ENCODE measurements at places on chromosomes 2 and 18.

GRCh38 chr2:160015746-160016145 is 46.7 kb downstream of the PLA2R1 start:
- DNase-seq = no peak

DNA sequence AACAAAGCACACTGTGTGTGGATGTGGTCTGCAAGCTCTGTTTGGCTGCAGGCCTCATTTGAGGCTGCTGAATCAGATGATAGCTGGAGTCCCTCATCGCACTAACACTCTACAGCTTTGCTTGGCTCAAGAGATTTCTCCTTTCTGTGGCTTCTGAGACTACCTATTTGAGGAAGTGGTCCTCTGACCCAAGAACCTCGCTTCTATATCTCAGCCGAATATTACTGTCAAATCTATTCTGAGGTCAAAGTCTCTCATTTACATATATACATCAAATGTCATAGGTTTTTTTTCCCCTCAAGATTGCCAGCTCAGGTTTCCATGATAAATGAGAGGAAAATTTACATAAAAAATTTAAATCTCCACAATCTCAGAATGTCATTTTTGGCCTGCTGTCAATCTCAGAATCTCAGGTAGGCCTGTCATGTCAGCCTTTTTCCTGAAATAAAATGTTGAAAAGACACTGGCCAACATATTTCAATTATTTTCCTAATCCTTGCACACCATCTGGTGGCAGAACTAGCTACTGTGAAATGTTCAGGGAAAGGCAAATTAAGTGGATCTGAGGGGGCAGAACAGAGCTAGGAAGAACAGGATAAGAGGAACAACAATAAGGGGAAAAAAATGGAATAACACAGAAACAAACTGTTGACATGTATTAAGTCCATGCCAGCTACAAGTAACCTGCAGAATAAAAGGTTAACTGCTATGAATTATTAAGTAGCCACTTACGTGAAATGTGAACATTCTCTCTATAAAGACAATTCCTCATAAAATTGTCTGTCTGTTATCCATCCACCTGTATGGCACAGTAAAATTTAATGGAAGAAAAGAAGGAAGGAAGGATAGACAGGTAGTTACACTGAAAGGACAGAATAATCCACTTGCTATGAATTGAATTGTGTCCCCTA is 39.3 kb downstream of the AP1S3 start:
- DNase-seq = peak; percentile 37

DNA sequence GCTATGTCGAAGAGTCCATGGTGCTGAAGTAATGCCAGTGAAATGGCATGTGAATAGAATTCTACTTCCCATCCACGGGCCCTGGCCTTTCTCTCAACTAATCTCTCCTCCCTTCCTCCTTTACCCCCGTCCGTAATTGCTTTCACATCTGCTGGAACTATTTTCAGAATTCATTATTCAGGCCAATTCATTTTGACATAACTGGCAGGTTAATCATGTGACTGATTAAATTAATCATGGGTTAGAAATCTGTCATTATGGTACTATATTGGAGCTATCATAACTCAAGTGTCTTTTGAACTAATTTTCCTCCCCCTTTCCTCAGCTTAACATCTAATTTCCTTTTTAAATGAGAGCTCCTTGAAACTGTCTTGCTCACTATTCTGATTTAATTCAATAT is 66.9 kb downstream of the ZDBF2 start:
- DNase-seq = no peak

GRCh38 chr18:73717570-73717969 is 430.1 kb downstream of the FBXO15 start:
- DNase-seq = no peak

DNA sequence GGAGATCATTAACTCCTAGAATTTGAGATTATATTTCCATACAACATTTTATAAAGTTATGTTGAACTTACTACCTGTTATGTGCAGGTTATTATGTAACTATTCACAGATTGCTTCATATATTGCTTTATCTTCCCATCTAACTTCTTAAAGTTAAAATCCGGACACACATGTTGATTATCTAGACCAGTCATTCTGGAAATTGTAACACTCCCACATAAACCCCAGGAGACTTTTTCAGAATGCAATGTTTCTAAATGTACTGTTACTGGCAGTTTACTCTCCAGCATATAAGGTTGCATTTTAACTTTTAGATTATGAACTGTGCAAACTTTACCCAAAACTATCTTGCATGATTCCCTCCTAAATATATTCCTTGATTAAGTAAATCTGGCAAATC is 70.5 kb upstream of the FAM117B start:
- DNase-seq = no peak

DNA sequence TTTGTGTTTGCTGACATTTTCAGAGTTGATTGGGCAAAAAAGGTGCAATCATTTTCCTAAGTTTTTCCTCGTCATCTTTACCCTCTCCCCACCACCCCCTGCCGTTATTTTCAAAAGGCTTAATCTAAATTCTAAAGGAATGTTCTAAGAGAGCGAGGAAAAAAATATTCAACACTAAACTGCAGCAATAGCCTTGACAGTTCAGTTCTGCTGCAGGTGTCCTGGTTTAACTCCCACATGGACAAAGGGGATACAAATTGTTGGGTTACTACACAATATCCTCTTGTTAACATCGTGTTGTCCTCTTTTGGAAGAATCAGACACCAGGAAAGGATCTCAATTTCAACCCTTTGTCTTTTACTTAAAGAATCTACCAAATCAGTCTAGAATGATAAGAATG is 696.5 kb downstream of the NRXN1 start:
- DNase-seq = no peak

GRCh38 chr18:3248658-3249359 is 1.2 kb downstream of the MYL12A start:
- DNase-seq = no peak

DNA sequence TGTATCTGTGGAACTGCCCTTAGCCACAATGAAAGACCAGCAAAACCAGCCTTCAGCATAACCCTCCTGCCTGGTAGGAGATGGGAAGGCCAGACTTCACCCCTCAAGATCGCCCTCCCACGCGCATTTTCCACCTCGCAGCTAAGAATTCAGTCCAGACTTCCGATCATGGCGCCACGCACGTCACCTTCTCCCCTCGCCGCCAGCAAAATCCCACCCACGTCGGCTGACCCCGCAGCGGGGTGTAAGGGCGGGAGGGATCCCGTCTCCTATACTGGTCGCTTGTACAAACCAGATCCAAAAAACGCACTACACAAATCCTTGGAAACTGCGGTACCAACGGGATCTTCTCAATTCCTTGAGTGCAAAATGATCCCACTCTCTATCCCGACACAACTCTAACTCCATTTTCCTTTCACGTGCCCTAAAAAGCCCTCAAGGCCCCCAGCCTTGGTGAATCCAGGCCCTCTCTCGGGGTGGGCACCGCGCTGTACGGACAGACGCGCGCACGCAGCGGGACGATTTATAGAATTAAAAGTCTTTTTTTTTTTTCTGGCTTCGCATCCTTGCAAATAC is 1.0 kb upstream of the BMPR2 start:
- no peak for DNase-seq

DNA sequence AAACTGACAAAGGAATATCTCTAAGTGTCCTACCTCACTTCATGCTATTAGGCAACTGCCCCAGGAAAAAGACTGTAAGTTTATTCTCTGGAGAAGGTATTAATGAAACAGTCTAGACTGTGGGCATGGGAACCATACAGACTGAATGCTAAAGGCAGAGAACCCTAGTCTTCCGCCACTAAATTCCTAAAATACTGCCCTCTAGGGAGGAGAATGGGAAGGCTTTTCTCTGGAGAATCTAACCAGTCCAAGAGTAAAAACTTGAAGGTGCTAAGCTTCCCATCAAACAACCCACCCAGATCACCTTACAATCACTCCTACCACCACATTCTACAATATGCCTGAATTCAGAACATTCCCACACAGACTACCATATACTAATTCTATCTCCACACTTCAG is 3.4 kb downstream of the SRBD1 start:
- DNase-seq = no peak

- DNase-seq = no peak
Observed at GRCh38 chr18:24120676-24121075, 18.2 kb upstream of the CABYR start.

GRCh38 chr2:150188177-150188576 is 299.3 kb downstream of the RND3 start:
- DNase-seq = no peak

DNA sequence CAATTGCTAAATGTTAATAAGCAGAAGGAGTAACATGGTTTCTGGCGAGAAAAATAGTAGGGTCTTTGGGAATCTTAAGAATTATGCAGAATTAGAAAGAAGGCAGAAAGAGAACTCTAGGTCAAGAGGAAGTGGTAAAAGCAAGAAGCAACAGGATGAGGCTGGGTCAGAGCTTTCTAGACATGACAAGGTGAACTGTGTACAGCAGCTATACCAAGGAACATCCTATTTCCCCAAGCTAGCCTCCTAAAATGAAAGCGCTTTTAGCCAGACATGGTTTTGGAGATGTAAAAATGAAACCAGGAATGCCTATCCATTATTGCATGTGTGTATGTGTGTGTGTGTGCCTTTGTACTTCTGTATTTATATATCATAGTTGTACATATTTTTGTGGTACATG is 42.3 kb upstream of the STAT1 start:
- DNase-seq = no peak

DNA sequence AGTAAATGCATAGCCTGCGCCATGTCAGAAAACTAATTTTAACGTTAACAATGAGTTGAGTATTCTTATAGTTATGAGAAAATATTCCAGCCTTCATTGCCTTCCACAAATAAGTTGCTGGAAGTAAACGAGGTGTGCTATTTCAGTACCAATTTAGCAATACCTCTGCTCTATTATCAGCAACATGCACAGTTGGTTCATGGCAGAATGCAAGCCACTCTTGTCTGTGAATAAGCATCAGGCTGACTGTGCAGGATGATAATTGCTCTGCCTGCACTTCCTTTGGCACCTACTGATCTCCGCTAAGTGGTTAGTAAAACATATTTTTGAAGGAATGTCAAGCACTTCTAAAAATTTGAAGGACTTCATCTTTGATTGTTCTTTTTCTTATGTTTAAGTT is 261.9 kb upstream of the SIX3 start:
- no peak for DNase-seq

DNA sequence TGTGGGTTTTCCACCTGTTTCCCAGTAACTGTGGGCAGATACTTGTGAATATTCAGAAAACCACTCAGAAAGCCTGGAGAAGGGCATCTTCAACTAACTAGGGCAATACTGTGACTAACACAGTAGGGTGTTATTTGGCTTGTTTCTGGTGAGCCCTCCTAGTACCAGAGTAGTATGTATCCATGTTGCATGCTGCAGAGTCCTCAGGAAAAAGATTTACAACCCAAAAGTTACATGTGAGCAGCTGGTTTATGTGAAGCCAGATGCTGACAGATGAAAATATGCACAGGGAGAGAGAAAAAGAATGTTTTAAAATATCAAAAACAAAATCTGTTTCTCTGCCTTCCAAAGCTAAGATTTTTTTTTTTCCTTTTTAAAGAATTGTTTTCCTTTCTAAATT is 333.2 kb upstream of the UBE2E3 start:
- no peak for DNase-seq

- no peak for DNase-seq
Observed at GRCh38 chr2:39492095-39492590, 55.1 kb upstream of the MAP4K3 start.

DNA sequence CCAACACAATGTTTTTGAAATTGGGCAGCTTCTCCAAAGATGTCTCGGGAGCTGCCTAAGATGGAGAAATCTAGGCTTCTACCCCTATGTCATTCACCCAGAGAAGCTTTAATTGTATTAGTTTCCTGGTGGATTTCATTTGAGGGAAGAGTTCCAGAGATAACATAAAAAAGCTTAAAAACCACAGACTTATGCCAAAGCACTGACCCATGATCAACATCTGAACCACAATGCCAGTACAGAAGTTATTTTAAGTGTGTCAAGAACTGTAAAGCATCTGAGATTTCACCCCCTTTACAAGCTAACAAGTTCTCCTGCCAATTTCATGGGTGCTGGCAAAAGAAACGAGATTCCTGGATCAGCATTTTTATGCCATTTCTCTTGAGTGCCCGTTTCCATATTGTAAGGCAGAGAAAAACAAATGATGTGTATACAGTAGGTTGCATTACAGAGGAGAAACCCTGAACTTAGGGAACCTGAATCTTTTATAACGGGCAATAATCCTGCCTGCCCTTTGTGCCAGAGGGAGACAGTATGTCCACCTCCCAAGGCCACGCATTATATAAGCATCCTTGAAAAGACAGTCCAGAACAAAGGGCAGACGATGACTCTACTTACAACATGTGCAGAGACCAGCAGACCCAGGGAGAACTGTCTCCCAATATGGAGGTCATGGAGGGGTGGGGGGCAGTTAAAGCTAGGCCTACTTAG is 44.1 kb downstream of the MREG start:
- DNase-seq = no peak

- DNase-seq = no peak
Observed at GRCh38 chr2:200798514-200798913, 13.2 kb upstream of the BZW1 start.

GRCh38 chr18:40437517-40437916 is 1517.5 kb upstream of the PIK3C3 start:
- DNase-seq = no peak

- DNase-seq = no peak
Observed at GRCh38 chr2:199485732-199486335, 28.1 kb upstream of the SATB2 start.

- no peak for DNase-seq
Observed at GRCh38 chr18:51279367-51279984, 82.0 kb upstream of the MEX3C start.

- DNase-seq = no peak
Observed at GRCh38 chr2:12666445-12666844, 50.3 kb upstream of the TRIB2 start.

DNA sequence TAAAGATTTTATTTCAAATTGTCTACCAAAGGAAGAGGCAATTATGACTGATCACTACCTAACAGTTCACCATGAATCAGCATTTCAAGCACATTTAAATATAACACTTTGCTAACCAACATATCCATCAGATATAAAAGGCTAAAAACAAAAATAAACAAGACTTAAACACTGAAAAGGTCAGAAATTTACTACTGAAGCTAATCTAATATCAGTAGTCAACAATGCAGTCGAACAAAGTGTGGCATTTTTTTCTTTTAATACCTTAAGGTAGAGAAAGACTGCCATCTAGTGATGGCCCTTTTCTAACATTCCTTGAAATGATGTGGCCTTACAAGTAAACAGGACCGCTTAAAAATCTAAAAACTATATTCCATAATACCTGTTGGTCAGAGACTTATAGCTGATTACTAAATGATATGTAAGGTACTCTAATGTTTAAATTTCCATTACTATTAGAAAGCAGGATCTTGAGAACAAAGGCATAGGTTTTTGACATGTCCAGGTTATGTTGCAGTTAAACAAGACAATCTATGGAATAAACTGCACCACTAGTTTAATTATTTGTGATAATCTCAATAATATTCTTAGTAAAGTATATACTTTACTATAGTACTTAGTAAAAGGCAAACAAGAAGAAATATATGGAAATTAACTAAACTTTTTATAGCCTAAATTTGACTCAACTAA is 80.0 kb downstream of the EXOC6B start:
- DNase-seq = peak; percentile 78

DNA sequence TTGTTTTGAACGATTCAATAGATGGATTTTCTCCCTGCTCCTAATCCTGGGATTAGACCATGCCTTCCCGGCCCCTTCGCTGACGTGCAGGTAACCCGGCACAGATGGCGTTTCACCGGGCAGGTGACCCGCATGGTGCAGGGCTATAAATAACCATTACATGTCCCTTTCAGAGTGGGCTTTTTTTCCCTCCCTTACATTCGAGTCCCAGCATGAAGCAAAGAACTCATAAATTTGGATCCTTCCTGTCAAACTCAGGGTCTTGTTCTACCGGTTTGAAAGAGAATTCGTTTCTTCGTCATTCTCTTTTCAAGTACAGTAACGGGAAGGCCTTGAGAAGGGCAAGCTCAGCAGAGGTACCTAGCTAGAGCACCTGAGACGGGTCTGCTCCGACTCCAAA is 46.1 kb downstream of the EDAR start:
- DNase-seq = no peak
